Stimulated activated CD8-positive, alpha-beta memory T cell treated with anti-CD3 and anti-CD28 coated beads, Interleukin-2, amount 100 ng/mL, for 1 hour (primary cell): ENCODE measurements at places on chromosomes 4 and X.

- DNase-seq, result no peak
Observed at GRCh38 chr4:184306949-184307348, 89.3 kb upstream of the ENPP6 start.

- no peak for DNase-seq
Observed at GRCh38 chr4:95091272-95091671, 333.5 kb downstream of the BMPR1B start.

DNA sequence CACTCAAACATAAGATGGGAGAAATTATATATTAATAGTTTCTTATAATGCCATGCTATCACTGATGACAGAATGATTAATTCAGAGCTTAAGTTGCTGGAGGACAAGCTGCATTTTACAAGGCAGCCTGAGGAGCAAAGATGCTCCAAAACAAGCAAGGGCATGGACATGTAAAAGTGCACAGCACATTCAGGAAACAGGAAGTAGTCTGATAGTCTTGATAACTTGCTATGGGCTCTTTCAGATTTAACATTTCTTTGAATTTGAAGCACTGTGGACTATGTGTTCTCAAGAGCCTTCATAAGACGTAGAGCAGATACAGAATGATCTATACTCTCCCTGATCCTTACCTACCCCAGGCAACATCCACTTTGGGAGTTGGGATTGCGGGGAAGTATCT lies 50.0 kb downstream of the AMMECR1 start:
- DNase-seq, result no peak

DNA sequence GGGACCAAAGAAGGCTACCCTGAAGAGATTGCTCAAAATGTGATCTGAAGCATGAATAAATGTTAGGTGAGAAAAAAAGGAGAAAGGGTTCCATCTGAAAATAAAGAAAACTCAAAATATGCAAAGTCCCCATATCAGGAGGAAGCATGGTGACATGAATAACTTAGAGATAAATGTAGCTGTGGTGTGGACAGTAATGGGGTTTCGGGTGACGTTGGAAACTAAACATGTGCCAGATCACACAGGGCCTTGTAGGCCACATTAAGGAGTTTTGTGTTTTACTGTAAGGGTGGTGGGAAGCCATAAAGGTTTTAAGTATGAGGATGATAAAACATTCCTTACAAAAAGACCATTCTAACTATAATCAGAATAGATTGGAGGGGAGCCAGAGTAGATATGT lies 40.3 kb upstream of the ACSL4 start:
- DNase-seq, result no peak

GRCh38 chr4:80462621-80463091 lies 127.1 kb downstream of the CFAP299 start:
- no peak for DNase-seq

DNA sequence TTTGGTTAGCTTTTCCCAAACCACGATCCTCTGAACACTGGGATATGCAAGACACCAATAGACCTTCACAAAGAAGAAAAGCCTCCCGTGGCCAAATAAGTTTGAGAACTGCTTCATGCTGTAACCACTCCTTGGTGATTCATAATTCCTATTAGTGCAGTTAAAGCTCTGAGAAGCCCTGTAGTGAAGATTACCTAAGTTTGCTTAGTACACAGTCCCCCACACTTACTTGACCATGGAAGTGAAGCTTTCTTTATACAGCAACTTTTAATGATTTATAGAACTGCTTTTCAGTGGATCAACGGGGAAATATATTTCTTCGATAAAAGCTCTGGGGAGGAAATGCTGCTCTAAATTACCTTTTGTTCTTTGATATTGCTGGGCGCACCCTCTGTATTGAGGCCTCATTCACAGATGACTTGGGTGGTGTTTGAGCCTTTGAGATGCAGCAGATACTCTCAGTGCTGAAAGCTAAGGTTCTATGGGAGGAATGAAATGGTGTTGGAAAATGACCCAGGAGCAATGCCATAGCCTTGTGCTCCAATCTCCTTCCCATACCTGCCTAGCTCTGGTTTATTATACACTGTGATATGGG lies 67.4 kb downstream of the CBLL2 start:
- DNase-seq, result no peak

- no peak for DNase-seq
Observed at GRCh38 chr4:30867427-30867826, 147.3 kb downstream of the PCDH7 start.

DNA sequence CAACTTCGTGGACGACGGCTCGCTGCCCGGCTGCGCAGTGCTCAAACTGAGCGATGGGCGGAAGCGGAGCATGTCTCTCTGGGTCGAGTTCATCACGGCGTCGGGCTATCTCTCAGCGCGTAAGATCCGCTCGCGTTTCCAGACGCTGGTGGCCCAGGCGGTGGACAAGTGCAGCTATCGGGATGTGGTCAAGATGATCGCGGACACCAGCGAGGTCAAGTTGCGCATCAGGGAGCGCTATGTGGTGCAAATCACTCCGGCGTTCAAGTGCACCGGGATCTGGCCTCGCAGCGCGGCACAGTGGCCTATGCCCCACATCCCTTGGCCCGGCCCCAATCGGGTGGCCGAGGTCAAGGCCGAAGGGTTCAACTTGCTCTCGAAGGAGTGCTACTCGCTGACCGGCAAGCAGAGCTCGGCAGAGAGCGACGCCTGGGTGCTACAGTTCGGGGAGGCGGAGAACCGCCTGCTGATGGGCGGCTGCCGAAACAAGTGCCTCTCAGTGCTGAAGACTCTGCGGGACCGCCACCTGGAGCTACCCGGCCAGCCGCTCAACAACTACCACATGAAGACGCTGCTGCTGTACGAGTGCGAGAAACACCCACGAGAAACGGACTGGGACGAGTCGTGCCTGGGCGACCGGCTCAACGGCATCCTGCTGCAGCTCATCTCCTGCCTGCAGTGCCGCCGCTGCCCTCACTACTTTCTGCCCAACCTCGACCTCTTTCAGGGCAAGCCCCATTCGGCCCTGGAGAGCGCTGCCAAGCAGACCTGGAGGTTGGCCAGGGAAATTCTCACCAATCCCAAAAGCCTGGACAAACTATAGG lies 1.5 kb downstream of the MAB21L2 start:
- no peak for DNase-seq
